ENCODE measurements at places on chromosomes 5 and 9. TPM values are rescaled to one million over a fixed set of nuclear protein-coding genes. Genes with fewer than 3 reads are reported as not detected.

TPPP gene
- total RNA-seq, result 1.7 TPM

- H3K27ac ChIP-seq, result no peak overlapping the region
- no peak for DNase-seq
- H3K27me3 ChIP-seq, result no peaks in the 10 kb centered on the region
- no peak overlapping the region for H3K4me3 ChIP-seq
- no peaks in the 10 kb centered on the region for H3K4me1 ChIP-seq
These were observed 214.5 kb downstream of the SEMA5A start for GRCh38 chr5:9331372-9331771.

DNA sequence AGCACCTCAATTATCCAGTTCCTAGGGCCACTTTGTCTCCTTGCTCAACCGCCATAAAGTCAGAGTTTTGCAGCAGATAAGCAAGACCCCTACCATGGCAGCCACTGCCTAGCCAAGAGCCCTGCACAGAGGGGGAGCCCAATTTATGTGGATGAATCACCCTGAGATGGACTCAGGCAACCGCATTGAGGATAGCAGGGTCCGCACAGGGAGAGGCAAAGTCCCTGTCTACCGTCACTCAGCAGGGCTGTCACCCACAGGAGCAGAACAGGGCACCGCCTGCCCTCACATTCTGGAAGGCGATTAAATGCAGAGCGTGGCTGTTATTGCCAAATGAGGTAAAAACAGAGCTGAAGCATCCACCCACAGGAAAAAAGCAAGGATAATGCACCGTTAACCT lies 1.7 kb downstream of the FBP2 start:
- H3K27ac ChIP-seq, result no peak overlapping the region
- DNase-seq, result no peak
- no peaks in the 10 kb centered on the region for H3K4me1 ChIP-seq
- no peaks in the 10 kb centered on the region for H3K27me3 ChIP-seq

CRB2 gene
- total RNA-seq, result 0.44 TPM

GRCh38 chr5:171796436-171796835 lies 10.8 kb downstream of the SMIM23 start:
- no peak for DNase-seq
- no peaks in the 10 kb centered on the region for H3K4me1 ChIP-seq
- no peaks in the 10 kb centered on the region for H3K27me3 ChIP-seq
- no peaks in the 10 kb centered on the region for H3K36me3 ChIP-seq
- no peak overlapping the region for H3K4me3 ChIP-seq

- no peak overlapping the region for H3K4me3 ChIP-seq
- H3K4me1 ChIP-seq, result no peaks in the 10 kb centered on the region
- H3K27ac ChIP-seq, result no peak overlapping the region
- DNase-seq, result no peak
These were observed 15.8 kb upstream of the UNC5A start for GRCh38 chr5:176794509-176794908.
